ENCODE measurements at places on chromosomes 5 and 9.

- DNase-seq = no peak
Measured at GRCh38 chr5:180047667-180048066, 23.9 kb downstream of the RNF130 start.

GRCh38 chr5:126055348-126055729, 367.9 kb upstream of the GRAMD2B start:
- DNase-seq = no peak

GRCh38 chr5:149282027-149282965, 10.6 kb downstream of the AFAP1L1 start:
- DNase-seq = no peak

GRCh38 chr5:81837667-81838306, 86.9 kb upstream of the SSBP2 start:
- no peak for DNase-seq

DNA sequence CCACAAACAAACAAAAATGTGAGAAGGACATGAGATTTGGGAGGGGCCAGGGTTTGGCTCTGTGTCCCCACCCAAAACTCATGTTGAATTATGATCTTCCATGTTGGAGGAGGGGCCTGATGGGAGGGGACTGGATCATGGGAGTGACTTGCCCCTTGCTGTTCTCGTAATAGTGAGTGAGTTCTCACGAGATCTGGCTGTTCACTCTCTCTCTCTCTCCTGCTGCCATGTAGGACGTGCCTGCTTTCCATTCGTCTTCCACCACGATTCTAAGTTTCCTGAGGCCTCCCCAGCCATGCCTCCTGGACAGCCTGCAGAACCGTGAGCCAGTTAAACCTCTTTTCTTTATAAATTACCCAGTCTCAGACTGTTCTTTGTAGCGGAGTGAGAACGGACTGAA, 118.7 kb downstream of the RXRA start:
- DNase-seq = no peak

GRCh38 chr5:175236176-175236575, 207.8 kb downstream of the DRD1 start:
- DNase-seq = no peak
